ENCODE measurements at places on chromosomes 11 and 22.

DNA sequence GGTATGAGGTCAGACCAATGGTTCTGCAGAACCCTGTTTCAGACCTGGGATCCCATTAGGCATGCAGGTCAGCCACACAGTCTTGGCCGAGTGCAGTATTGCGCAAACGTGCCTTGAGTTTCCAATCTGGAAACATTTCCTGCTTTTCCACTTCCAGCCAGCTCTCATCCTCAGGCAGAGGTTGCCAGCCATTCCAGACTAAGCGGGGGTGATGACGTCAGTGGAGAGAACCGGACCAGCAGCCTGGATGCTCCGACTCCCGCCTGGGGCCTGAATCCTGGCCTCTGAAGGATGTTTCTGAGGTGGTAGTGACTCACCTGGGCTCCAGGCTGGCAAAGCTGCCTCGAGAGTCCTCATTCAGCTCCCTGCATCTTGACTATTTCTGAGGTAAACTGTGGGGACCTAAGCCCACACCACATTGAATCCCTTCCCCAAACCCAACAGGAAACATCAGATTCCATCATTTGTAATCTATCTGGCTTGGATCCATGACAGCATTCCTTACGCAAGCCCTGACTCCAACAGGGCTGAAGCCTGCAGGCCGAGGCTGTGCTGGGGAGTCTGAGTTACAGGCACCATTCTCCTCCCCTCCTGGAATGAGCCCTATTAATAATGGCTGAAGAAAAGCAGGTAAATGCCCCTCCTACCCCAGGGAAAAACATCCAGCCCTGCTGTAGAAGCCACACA lies 83.0 kb downstream of the ABTB2 start:
- no peak for DNase-seq

GRCh38 chr11:120284272-120284671 lies 40.8 kb upstream of the TLCD5 start:
- no peak for DNase-seq

GRCh38 chr22:31857247-31857646 lies 87.1 kb upstream of the YWHAH start:
- peak; percentile 73 for DNase-seq

GRCh38 chr22:37148742-37149665 lies 712 bp downstream of the IL2RB start:
- no peak for DNase-seq

DNA sequence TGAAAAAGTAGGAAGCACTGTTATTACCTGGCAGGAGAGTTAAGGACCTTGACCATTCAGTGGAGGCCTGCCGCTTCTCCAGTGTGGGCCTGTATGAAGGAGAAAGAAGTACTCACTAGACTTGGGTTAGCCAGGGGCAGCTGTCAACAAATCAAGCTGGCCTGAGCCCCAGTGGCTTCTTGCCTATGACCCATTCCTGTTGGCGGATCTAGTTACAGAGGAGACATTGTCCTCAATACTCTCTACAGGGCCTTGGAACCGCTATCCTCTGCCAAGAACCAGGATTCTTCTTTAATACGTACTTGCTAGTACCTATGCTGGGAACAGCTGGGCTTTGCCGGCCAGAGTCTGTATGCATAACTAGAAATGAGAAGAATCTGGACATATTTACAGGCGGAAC lies 68.1 kb downstream of the ALX4 start:
- DNase-seq: no peak

GRCh38 chr11:26229257-26229656 lies 102.7 kb upstream of the ANO3 start:
- no peak for DNase-seq

- DNase-seq: no peak
These were observed 13.3 kb downstream of the IL17REL start for GRCh38 chr22:49999063-49999945.

DNA sequence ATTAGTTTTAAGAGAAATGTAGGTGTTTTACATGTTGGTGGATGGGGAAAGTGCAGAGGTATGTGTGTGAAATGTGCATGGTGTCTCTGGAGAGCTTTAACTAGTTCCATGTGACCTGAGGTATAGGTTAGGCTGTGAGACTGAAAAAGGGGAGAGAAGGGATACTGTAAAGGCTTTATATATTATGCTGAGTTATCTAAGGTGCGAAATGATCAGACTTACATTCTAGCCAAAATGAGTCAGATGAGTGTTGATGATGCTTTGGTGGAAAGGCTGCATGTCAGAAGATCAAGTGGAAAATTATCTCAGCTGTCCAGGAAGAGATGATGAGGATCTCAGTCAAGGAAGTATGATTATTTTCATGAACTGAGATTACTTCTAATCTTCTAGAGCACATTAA lies 15.8 kb downstream of the ACAT1 start:
- DNase-seq: no peak

DNA sequence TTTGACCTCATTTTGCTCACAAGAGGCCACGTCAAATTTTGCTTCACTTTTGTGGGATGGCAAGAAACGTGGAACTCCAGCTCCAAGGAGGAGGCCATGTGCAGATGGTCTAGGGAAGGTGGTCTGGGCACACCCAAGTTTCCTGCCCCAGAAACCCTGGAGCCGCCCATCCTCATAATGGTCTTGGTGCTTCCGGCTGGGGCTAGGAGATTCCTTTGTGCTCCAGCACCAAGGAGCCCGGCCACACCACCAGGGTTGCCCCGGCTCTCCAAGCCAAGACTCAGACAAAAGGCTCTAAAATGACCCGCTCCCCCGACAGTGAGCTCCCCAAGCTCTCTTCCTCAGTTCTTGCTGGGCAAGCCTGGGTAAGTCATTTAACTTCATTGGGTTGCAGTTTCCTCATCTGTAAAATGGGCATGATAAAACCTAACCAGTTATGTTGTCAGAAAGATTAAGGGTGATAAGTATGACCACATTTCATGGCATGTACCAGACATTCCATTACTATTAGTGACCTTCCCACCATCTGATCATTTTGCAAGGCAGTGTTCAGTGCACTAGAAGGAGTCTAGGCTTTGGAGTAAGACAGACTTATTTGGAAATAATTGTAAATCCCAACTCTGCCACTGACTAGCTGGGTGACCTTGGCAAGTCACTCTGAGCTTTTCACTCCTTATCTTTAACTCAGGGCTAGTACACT lies 23.3 kb downstream of the DKK3 start:
- no peak for DNase-seq

DNA sequence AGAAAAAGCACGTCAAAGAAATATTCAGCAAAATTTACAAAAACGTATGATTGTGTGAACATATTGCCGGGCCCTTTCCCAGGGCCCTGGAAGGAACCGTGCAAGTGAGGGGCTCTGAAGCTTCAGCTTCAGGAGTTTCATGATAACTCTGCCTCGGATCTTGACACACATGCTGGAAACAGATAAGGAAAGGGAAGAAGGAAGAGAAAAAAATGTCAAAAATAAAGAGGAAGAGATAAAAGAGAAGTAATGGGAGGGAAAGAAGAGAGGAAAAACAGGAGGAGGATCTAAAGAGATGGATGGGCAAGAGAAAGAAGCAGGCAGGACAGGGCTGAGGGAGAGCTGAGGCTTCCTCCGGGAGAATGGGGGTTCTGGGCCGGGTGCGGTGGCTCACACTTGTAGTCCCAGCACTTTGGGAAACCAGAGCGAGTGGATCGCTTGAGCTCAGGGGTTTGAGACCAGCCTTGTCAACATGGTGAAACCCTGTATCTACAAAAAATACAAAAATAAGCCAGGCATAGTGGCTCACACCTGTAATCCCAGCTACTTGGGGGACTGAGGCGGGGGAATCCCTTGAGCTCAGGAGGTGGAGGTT lies 2.7 kb upstream of the TMPRSS4 start:
- no peak for DNase-seq

GRCh38 chr11:59182457-59183151 lies 10.7 kb downstream of the DTX4 start:
- DNase-seq: no peak

Data from SW480 (cell line).